Stimulated activated CD4-positive, alpha-beta T cell treated with anti-CD3 and anti-CD28 coated beads, Interleukin-12 subunit alpha, Interleukin-12 subunit beta, amount 100 ng/mL, for 24 hours (primary cell): ENCODE measurements at places on chromosomes 13 and 19.

DNA sequence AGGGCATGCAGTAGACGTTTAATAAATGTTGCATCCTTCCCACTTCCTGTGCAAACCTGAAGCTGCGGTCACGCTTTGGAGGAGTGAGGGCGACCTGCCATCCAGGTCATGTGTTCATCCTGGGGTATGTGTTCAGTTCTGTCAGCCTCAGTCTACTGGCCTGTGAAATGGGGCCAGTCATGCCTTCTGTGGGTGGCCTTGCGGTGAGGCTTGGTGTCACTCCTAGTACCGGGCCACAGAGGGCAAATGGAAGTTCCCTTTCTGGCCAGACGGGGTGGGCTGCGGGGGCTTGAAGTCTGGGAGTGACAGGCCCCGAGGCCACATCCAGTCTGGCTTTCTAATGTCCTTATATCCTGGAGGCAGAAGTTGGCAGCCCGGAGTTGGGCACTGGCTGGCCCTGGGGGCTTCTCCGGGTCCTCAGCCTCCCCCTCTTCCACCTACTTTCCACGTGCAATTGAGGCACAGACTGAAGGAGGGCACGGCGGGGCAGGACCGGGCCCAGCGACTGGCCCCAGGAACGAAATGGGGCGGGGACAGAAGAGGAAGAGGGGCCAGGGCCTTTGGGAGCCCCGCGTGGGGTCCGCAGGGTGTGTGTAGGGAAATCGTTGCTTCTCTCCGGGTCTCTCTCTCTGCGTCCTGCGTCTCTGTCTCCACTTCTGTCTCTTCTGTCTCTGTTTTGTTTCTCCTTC, 11.1 kb downstream of the PDE4A start:
- no peak for DNase-seq

GRCh38 chr19:1942934-1943555, 2.1 kb downstream of the CSNK1G2 start:
- DNase-seq: no peak

DNA sequence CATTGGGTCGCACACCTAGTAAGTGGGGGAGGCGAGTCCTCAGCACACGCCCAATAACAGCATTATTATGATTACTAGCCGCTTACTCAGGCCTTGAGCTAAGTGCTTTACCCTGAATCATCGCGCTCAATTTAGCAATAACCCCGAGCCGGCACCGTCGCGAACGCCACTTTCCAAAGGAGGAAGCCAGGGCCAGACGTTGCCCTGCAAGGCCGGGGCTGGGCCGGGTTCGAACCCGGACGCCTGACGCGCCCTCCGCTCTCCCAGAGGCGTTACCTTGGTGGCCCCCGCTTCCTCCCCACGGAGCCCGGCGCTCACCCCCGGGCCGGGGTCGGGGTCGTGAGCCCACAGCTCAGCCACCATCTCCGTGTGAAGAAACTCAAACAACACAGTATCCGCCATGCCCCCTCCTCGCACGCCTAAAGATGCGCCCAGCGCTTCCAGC, at the start of gene TRAPPC6A:
TRAPPC6A (minus strand) TSS at position 421 of the 445 bp plus-strand sequence; CDS start at position 402, 19 bp downstream.
- DNase-seq: no peak

GRCh38 chr19:10713317-10713716, 4.6 kb upstream of the DNM2 start:
- DNase-seq: no peak

GRCh38 chr13:44396701-44397580, 23.3 kb downstream of the SERP2 start:
- no peak for DNase-seq

DNA sequence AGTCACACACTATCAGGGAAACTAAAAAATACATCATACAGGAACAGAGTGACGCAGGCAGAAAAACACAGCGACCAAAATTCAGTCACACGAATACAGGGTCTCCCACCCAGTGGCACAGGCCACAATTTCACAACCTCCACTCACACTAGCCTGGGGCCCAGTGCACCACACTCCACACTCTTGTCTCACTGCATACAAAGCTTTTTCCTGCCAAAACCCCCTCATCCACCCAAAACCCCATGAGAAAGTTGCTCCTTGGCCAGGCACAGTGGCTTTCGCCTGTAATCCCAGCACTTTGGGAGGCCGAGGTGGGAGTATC, 1.2 kb downstream of the S1PR5 start:
- DNase-seq: no peak

DNA sequence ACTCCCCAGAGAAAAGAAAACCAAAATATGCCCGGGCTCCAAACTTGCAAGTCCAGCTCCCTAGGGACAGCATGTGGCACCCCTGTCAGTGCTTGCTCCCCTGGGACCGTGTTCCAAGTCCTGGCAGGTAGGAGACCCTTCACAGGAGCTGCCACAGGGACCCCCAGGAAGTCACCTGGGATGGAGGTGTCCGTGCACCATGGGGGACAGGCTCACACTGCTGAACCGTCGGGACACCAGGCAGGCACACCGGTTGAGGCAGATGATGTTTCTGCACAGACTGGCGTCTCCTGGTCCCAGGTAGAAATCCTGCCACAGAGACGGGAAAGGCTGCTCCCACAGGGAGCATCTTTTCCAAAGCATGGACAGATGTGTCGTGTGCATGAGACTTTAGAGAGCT, 11.7 kb upstream of the PROZ start:
- DNase-seq: no peak

DNA sequence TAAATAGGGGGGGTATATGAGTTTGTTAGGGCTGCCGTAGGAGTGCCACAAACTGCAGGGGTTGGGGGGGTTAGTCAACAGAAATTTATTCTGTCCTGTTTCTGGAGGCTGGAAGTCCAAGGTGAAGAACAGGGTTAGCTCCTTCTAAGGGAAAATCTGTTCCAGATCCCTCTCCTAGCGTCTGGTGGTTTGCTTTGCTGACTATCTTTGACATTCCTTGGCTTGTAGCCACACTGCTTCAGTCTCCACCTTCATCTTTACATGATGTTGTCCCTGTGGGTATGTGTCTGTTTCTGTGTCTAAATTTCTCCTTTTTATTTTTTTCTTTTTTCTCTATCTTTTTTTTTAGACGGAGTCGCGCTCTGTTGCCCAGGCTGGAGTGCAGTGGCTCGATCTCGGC, 8.1 kb upstream of the ICAM1 start:
- no peak for DNase-seq

DNA sequence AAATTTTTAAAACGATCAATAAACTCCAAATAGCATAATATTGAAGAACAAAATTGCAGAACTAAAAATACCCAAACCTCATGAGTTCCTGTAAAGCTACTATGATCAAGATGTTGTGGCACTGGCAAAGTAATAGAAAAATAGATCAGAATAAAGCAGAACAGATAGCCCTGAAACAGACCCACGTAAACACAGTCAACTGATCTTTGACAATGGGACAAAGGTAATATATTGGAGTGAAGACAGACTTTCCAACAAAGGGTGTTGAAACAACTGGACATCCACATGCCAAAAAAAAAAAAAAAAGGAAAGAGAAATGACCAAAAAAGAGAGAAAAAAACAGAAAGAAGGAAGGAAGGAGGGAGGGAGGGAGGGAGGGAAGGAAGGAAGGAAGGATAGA, 138.7 kb downstream of the IRS2 start:
- no peak for DNase-seq

DNA sequence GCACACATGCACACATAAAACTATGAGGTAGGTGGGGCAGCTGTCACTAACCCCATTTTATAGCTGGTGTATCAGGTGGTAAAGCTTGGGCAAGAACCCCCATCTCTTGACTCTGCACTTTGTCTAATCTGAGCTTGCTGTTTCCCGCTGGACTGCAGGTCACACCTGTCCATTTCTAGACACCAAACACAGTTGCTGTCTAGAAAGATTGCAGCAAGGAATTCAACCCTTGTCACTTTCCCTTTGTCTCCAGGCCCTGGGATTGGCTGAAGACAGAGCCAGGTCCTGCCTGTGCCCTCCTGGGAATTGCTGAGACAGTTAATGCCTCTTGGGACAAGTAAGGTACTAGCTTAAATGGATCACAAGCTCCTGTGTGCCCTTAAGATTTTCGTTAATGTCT, 83.8 kb downstream of the RNASEH2B start:
- DNase-seq: no peak

- DNase-seq: no peak
Observed at GRCh38 chr19:7505682-7506384, 10.1 kb upstream of the ZNF358 start.

DNA sequence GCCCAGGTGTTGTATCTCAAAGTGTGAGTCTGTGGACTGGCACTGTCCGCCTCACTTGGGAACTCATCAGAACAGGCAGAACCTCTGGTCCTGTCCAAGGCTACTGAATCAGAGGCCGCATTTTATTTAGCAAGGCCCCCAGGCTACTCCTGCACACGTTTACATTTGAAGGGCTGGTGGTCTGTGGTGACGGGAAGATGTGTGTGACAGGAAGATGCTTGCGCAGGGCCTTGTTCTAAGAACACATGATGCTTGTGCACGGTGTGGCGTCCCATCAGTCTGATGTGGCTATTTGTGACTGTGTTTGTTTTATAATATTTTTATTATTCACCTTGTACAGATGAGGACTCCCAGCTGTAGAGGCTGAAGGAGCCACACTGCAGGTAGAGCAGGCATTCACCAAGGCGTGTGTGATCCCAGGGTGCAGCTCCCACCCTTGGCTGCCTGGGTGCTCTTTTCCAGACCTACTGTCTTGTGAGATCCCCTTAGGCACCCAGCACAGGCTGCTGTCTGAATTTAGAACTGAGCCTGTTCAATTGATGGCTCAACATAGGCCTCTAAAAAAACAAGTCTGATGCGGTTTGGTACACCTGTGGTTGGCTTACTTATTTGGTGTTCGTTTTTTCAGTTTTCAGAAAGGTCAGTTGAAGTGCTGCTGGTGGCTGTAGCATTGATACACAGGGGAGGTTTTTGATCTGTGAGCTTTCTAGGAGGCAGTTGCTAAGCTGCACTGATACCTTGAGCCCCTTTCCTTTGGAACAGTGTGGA, 3.1 kb downstream of the SLC25A15 start:
- DNase-seq: no peak

DNA sequence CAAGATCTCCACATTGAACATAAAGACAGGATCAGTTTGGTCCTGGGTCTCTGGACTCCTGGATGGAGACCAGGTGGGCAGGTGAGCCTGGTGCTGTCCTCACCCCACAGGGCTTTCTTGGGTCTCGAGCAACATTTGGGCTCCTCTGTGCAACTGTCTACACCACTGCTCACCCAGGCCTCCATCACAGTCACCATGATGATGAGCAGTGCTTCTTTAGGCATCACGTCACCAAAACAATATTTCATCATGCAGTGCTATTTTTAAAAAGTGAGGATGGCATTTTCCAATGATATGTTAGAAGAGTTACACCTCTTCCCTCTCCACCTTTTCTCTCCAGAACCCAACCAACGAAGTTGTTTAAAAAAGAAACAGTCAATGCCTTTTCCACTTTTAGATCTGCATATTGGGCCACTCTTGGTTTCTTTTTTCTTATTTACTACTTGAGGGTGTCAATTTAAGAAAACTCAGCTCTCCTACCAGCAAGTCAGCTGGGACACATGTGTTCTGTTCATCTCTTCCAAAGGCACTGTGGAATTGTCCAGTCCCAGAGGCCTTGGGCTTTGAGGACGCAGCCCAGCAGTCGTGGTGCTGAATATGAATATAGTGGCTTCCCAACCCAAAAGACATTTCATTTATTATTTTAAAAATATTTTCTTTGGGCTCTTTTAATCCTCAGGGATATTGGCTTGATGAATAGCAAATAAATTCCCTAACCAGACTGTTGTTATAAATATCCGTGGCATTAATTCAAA, 405.7 kb downstream of the KCNRG start:
- DNase-seq: no peak

DNA sequence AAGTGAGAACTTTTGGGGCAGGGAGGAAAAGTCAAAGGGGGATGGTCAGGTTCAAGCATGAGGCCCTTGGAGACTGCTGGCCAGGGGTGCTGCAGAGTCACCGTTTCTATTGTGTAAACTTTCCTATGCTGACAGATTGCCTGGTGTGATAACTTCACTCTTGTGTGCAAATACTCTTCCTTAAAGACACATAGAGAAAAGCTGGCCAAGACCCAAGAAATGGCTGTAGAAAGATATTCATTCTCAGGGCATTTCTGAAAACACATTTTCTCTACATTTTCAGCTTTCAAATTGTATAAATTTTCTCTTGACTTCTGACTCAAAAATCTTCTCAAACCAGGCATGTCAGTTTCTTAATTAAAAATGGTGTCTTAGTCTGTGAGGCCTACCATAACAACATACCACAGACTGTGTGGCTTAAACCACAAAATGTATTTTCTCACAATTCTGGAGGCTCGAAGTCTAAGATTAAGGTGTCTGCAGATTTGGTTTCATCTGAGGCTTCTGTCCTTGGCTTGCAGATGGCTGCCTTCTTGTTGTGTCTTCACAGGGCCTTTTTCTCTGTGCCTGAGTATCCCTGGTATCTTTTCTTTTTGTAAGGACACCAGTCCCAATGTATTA, 304.5 kb downstream of the KCNRG start:
- no peak for DNase-seq

DNA sequence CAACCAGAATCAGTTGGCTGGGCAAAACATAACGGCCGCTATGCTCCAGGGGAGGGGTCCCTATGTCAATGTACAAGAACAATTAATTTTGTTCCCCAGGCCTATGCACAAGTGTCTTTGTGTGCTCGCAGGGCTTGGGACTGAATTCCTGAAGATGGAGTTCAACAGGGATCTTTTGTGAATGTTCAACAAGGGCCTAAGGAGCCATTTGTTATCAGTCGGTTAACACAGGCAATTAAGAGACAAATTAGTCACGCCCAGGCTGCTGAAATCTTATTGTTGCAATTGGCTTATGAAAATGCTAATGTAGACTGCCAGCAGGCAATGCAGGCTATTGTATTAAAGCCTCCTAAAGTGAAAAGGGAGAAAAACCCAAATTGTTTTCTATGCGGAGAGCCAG, 117.5 kb downstream of the ZNF429 start:
- no peak for DNase-seq

GRCh38 chr13:34478376-34478775, 463.7 kb upstream of the NBEA start:
- DNase-seq: no peak

DNA sequence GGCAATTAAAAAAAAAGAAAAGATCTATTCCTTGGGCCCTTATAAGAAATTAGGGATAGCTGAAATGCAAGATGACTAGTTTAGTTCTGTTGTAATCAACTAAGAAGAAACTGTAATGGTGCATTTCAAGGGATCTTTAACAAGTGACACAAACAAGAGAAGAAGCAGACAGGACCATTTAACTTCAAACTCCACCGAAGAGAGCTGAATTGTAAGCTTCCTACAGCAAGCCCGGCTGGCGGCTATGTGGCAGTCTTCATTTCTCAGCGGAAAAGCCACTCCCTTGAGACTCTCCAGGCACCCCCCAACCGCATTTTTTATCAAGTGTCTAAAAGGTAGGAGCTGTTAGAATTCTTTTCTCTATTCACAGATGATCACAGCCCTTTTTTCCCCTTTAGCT, 305.2 kb upstream of the ZNF507 start:
- no peak for DNase-seq
